ENCODE measurements at places on chromosomes 13 and 19.

DNA sequence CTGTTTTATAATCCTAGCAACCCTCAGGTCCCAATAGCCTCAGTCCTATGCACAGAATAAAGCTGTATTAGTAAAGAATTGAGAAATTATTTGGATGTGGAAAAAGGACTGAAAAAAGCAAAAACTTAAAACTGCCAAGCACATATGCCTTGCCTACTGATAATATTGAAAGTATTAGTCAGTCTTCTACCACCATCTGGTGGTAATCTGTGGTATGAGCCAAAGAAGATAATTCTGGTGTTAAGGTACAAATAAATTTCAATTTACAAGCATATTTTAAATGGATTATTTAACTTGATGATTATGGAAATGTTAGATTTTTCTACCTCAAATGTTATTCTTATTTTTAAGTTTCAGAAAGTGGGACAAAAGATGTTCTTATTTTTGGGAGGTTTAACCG lies 460.3 kb upstream of the KLHL1 start:
- DNase-seq: no peak

- no peak for DNase-seq
These were observed 716 bp downstream of the FPR2 start for GRCh38 chr19:51761696-51762095.

GRCh38 chr13:60590800-60591747 lies 194.1 kb downstream of the TDRD3 start:
- DNase-seq: no peak

DNA sequence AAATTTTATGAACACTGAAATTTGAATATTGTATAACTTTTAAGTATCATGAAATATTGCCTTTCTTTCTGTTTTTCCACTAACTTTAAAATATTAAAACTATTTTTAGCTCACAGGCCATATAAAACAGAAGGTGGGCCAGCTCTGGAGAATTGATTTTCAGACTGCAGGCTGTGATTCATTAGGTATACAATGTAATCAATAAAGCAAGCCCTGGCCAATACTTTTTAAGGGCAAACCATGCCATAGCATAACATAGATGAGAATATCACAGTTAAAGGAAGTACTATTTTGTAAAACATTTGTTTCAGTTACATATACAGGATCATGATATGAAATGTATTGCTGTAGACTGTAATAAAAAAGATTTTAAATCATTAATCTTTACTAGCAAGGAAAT lies 197.6 kb downstream of the MAB21L1 start:
- DNase-seq: no peak

- DNase-seq: no peak
These were observed at the start of gene PGLYRP1 for GRCh38 chr19:46022431-46023310. Gene PGLYRP1, minus strand, starts transcription at chr19:46023053. Its CDS starts 32 bp downstream, at chr19:46023021.
